ENCODE measurements at places on chromosomes 1 and 21.

DNA sequence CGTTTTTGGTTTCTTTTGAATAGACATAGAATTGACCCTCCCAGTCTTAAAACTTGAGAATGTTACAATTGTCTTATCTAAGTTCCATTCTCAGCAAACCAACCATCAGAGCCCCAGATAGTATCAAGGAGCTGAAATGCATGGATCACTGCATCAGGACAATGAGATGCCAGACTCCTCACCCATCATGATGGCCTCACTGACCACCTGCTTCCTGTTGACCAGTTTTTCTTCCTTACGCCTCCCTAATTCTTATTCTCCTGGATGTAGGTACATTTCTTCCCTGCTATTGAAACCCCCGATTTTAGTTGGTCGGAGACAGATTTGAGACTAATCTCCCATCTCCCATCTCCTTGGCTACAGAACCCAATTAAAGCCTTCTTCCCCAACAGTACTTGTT is 17.7 kb downstream of the MATN1 start:
- DNase-seq: no peak

DNA sequence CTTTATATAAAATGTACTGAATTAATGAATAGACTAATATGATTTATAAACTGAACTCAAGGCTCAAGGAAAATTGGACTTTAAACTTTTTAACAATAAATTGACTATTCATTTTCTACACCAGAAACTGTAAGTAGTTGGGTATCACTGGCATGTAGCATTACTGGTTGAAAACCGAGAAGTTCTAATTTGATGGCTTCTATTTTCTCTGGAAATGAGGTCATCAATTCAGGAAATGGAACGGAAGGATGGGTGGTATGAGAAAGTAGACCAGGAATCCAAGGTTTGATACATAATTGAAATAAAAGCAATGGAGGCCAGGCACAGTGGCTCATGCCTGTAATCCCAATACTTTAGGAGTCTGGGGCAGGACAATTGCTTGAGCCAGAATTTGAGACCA is 50.4 kb downstream of the RERE start:
- DNase-seq: no peak

DNA sequence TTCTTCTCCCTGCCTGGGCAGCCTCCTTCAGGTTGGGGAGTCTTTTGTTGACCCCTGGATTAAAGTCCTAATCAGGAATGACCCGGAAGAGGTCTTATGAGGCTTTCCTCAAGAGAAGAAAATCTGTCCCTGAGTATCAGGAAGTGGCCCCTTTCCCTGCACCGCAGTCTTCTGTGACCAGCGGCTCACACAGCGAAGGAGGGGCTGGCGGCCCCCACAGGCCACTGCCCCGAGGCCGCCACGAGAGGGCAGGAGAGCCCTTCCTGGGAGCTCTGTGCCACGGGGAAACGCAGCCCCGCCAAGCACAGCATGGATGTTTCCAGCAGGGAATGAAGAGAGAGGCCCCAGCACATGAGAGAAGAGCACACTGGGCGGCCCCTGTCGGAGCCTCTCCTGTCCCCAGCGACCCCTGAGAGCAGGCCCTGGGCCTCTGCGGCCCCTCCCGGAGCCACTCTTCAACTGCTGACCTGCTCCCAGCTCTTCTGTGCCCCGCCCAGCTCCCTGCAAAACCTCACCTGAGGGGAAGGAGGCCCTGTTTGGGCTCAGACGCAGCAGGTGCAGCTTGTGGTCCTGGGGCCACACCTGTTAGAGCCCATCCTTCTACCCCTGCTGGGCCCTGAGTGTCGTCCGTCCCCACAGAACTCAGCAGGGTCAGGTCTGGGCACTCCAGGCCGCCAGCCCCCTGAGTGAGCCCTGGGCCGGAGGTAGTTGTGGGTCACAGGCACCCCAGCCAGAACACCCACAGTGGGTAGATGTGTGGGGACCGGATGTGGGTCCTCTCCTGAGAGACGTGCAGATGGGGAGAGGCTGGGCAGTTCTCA is 4.9 kb upstream of the POFUT2 start:
- DNase-seq: peak; percentile 68

DNA sequence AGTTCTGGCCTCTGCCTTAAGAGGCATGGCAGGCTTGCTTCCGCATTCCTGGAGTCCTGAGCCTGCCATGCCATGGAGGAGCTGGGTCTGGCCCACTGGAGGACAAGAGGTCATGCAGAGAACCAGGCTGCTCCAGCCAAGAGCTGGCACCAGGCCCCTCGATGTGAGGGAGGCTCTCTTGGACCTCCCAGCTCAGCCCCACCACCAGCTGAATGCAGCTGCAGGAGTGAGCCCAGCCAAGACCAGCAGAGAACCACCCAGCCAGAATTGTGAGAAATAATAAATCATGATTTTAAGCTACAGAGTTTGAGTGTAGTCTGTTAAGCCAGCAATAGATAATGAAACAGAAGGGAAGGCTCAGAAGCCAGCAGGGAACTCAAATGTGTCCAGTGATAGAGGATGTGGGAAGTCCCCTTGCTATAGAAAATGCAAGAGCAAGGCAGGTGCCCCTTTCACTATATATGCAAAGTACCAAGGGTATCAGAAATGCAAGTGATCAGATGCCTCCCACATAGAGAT is 118.4 kb downstream of the HIVEP3 start:
- no peak for DNase-seq

DNA sequence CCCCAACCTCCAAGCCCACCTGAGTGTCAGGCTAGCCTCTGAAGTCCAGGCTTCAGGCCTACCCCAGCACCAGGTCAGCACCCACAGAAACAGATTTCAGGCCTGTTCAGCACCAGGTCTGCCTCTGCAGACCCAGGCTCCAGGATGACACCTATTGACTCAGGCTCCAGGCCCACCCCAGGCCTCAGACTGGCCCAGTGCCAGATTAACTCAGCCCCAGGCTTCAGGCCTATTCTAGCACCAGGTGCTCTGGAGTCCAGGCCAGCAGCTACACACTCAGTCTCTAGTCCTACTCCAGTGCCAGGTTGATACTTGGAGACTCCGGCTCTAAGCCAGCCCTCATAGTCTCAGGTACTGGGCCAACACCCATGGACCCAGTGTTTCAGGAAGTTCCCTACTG is 541.7 kb upstream of the PBX1 start:
- no peak for DNase-seq

- no peak for DNase-seq
Observed at GRCh38 chr21:41182547-41182946, 14.6 kb downstream of the BACE2 start.
